NCI-H2107 (cell line): ENCODE measurements at places on chromosomes 6 and 20.

GRCh38 chr20:1688886-1689538 lies 31.4 kb upstream of the SIRPG start:
- no peak for DNase-seq

GRCh38 chr6:2081155-2082138 lies 164.0 kb downstream of the GMDS start:
- DNase-seq: no peak

- DNase-seq: no peak
These were observed 246.6 kb upstream of the JAG1 start for GRCh38 chr20:10920396-10920795.

GRCh38 chr20:21661488-21662055 lies 43.9 kb upstream of the PAX1 start:
- DNase-seq: no peak

DNA sequence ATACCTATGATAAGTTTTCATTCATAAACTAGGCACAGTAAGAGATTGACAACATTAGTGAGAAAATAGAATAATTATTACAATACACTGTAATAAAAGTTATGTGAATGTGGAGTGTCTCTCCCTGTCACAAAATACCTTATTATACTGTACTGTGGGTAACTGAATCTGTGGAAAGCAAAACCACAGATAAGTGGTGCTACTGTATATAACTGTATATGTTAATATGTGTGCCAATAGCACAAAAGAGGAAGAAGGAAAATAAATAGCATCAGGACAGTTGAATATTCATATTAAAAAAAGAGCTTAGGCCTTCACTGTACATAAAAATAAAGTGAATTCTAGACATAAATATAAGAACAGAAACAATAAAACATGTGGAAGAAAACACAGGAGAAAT lies 243.5 kb downstream of the CDKAL1 start:
- no peak for DNase-seq

DNA sequence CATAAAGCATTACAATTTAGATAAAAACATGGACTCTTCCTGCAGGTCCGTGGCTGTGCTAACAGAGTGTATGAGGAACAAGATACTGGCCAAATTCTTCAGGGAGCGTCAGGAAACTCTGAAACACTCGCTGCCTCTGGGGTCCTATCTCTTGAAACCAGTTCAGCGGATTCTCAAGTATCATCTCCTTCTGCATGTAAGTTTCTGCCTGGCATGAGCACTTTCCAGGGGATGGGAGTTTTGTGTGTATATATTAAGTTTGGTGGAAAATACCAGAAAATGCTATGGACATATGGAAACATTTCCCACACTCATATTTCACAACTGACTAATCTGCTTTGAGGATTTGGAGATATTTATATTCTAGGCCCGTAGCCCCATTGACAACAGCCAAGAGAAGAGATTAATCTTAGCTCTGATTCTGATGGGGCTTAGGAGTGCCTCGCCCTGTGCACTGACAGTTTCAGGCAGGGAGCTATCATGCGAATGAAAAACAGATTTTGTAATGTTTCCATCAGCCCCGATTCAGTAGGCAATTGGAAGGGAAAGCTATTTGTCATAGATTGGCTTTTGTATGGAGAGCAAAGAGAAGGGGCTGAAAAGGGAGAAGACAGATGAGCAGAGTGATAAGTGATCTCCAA lies 64.7 kb upstream of the MTHFD1L start:
- DNase-seq: no peak
